Astrocyte of the spinal cord (primary cell): ENCODE measurements at places on chromosomes 5 and 9.

GRCh38 chr9:125356032-125356431 is 94.4 kb downstream of the GAPVD1 start:
- no peak for DNase-seq

DNA sequence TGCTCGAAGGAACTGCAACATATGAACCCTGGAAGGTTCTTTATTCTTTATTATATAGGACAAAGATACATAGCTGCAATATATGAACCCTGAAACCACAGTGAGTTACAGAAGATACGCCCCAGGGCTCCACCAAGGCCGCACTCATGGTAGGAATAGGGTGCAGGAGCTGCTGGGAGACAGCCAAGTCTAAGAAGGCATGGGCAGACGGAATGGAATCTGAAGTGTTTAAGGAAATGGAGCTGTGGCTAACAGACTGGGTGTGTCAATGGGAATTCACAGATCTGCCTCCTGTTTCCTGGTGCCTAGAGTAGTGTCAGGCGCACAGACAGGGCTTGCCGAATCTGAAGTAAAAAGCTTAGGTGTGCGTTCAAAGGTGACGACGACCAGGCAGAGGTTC is 286.4 kb downstream of the DENND1A start:
- no peak for DNase-seq

DNA sequence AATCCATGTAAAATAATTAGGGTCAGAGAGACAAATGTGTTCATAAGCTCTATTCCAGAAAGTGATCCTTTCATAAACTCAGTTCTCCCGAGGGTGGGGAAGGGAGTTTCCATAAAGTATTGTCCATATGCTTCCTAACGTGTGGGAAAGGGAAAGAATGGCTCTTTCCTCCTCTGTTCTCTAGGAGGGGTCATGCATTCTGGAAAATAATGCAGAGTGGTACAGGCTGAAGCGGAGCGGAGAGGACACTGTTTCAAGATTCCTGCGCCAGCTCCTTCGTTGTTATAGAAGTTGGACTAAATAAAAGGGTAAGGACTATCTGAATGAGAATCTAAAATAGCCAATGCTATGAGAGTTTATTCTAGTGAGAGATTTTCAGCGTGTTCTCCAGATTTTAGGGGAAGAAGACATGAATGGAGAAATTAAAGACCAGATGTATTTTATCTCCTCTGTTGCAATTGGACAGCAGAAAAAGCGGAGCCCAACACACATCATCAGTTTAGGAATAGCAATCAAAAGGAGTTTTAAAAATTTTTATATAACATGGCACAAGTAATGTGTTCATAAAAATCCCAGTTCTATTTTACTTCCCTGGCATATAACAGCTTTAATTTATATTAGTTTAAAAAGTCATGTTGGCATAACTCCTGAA is 166.9 kb upstream of the MPDZ start:
- no peak for DNase-seq

DNA sequence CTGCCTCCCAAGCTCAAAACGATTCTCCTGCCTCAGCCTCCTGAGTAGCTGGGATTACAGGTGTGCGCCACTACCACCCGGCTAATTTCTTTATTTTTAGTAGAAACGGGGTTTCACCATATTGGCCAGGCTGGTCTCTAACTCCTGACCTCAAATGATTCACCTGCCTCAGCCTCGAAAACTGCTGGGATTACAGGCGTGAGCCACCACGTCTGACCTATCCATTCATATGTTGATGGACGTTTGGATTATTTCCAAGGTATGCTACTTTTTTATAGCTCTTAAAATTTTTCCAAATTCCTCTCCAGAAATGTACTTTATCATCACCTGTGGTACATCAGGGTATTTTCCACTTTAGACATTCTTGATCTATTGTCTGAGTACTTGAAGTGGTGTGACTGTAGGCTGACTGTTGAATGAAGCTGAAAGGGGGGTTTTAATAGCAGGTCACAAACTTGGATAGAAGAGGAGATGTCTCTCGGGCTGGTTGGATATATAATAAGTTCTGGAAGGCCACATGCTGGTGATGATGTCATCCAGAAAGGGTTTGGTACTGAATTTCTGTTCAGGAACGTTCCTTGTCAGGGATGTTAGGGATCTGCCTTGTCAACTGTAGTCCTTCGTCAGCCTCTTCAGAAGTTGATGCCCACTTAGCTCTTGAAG is 7.4 kb downstream of the CTNNA1 start:
- no peak for DNase-seq

- DNase-seq: no peak
These were observed 1211.0 kb upstream of the CDH6 start for GRCh38 chr5:29982457-29982856.

- DNase-seq: no peak
These were observed 103.7 kb downstream of the FEM1C start for GRCh38 chr5:115440782-115441451.

- no peak for DNase-seq
These were observed 454.4 kb upstream of the ACTBL2 start for GRCh38 chr5:57937025-57937424.

DNA sequence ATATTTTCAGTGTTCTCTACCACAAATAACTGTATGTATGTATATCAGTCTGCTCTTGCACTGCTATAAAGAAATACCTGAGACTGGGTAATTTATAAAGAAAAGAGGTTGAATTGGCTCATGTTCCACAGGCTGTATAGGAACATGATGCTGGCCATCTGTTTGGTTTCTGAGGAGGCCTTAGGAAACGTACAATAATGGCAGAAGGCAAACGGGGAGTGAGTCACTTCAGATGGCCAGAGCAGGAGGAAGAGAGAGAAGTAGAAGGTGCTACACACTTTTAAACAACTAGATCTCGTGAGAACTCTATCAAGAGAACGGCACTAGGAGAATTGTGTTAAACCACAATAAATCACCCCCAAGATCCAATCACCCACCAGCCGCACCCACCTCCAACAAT is 121.7 kb downstream of the ADAMTS6 start:
- DNase-seq: no peak

DNA sequence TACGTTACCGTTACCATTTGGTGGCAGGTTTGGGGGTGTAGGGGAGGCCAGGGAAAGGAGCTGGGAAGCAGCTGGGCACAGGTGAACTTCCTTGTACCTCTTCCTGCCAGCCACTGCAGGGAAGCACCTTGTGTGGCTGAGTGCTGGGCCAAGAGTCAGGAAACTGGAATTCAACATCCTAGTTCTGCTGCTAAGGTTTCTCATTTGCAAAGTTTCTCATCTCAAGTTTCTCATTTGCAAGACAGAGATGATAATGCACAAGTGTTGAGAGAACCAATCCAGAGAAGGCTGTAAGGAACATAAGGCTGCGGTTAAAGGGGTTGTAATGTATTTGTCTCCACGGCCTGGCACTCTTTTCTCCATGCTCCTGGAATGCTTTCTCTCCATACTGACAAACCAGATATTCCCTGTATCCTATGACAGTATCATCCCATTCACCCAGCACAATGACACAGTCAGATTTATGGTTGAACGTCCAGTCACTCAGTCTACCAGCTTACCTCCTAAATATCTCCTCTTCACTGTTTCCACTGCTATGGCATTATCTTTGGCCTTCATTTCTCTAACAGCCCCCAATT is 33.6 kb upstream of the LARP1 start:
- no peak for DNase-seq

GRCh38 chr5:17221843-17222636 is 4.6 kb downstream of the BASP1 start:
- peak; percentile 64 for DNase-seq

- peak; percentile 62 for DNase-seq
These were observed 1.2 kb upstream of the AJM1 start for GRCh38 chr9:136840877-136841645.

GRCh38 chr9:15176836-15177235 is 130.2 kb downstream of the TTC39B start:
- DNase-seq: no peak

DNA sequence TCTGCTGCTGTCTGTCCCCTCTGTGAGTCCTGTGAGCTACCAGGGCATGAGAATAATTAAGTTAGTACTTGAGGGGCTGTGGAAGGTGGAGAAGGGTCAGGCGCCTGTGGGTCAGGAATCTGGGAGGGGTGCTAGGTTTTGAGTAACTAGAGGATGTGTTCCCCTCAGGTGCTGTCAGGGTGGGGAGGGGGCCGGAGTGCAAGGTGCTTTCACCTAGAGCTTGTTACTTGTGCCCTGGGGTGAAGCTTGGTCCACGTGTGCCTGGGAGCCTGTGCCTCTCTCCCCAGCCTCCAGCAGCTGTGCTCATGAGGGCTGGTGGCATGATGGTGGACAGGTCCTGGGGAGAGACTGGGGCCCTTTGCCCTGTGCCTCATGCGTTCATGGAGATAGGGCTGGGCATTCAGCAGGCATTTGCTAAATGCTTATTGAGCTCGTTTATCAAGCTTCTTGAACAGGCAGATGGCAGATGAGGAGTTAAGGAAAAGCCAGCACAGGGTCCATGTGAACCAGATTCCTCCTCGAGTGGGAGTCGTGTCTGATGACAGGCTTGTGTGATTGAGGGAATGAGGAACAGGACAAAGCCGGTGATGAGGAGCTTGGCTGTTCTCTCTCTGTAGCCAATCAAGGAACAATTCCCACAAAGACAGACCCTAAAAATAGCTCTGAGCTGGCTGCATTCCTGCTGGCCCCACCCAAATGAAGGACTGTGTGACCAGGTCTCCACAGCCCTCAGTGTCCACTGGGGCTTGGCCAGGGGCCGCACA is 40.9 kb downstream of the CACNA1B start:
- DNase-seq: no peak

DNA sequence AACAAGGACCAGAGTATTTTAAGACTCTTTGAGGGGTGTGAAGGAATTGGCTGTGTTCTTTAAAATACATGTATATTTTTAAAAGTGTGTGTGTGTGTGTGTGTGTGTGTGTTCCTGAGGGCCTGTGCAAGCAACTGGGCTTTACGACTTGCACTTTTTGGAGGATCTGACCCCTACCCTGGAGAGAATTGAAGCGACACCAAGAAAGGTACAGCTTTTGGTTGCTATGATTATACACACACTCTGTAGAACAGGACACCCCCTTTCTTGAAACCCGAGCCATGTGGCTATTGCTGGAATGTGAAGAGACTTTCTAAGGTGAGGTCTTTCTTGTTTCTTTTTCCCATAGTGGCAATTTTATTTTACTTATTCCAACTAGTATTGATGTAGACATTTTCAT is 988 bp downstream of the SHISAL2B start:
- no peak for DNase-seq

- no peak for DNase-seq
These were observed 339.8 kb upstream of the RGMB start for GRCh38 chr5:98433673-98434072.

DNA sequence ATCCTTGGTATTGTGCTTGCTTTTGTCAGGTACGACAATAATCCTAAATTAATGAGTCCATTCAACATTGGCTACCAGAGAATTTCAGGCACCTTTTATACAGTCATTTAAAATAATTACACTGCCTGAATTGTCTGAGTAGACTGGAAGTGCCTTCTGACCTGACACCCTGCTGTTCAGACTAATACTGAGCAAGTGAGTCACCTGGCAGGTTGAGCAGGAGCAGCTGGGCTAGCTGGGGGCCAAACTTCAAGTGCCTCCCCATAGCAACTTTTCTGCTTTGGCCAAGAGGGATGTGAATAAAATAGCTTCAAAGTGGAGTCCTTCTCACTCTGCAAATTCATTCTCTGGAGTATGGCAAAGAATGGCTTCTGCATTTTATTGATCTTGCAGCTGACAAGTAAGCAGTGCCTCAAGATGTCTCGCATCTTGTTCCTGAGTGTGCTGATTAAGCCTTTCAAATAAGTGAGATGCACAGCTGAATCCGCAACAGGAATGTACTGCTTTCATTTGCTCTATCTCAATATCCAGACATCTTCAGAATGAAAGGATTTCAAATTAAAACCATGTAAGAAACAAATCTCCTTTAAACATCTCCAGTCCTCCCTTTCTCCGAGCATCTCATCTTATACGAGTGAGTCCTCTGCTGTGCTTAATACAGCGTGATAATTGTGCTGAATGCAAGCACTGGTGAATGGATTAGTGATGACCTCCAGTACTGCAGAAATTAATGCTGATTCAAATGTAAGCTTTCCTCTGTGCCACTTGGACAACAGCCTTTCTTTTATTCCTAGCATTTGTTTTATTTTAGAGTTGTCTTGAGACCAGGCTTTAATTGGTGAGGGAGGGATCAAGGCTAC is 271.2 kb downstream of the EDIL3 start:
- DNase-seq: peak; percentile 76

DNA sequence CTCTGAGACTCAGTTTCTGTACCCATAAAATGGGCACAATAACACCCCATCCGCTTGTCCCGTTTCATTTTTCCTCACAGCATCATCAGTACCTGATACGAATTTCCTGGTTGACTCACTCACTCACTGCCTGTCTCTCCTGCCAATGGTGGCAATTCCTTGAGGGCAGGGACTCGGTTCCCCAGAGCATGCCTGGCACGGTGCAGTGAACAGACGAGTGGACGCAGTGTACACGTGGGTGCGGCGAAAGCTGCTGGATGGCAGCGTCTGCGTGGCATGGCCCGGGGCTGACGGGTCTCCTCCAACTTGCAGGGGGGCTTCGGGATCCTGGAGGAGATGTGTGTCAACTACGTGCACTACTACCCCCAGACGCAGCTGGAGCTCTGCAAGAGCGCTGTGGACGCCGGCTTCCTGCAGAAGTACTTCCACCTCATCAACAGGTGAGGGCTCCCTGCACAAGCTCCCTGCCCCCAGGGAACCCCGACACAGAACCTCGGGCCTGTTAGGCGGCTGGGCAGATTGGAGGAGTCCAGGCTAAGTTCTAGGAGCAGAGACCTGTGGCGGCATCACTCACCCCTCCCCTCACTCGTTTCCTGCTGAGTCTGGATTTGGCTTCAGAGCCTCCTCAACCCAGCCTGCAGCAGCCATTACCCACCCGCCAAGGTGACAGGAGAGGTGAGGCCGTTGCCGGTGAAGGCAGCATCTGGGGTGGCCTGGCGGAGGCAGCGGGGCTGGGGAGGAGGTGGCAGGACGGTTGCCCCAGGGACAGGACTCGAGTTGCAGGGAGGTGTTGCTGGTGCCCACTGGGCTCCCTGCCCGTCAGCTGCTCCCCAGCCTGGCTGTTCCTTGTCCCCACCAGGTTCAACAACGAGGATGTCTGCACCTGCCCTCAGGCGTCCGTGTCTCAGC is 20.3 kb downstream of the DBH start:
- no peak for DNase-seq

DNA sequence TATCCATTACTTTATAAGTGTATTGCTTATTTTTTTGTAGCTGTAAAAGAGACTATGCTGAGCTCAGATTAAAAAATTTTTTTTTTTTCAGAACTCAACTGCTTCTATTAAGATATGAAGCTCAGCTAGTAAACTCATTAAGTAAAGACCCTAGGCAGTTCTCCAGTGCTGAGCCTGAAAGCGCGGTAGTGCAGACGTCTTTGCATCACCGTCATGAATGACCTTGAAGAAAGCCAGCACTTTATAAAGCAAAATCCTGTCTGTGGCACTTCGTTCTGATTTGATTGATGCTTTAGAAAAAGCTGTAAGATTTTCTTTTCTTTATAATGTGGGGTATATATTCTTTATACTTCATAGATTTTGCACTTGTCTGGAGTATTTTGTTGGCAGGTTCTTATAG is 105.7 kb downstream of the ATG10 start:
- no peak for DNase-seq

DNA sequence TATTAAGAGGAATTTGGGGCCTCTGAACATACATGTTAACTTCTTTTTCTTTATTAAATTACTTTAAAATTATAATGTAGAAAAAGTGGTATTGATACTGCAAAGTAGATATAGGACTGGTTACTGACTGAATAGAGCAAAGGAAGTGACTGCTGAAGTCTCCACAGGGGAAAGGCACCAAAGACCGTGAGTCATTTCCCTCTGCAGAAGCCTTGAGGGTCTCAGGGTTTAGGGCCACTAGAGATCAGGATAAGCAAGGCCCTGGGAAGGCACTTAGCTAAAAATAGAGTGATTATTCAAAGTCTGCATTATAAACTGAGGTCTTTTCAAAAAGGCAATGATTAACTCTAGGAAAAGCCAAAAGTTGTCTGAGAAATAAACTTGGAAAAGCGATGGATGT is 44.7 kb upstream of the ITGA1 start:
- DNase-seq: peak; percentile 32
